ENCODE measurements at places on chromosomes 3 and 15.

DNA sequence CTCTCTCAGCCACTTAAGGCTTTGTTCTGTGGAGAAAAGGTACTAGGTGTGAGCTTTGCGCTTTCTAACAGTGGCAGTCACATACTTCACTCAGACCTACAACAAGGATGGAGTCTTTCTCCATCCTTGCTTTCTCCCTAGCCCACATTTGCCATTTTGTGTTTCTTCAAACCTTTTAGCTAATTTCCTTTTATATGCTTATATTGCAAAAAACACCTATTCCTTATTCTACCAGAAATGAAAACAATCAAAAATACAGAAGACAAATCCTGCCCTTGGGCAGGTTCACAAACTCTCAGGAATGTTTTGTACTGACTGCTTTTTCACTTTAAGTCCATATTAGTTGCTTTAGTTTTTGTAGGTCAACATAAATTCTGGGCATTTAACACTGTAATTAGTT lies 914.2 kb downstream of the SQOR start:
- DNase-seq, result no peak

DNA sequence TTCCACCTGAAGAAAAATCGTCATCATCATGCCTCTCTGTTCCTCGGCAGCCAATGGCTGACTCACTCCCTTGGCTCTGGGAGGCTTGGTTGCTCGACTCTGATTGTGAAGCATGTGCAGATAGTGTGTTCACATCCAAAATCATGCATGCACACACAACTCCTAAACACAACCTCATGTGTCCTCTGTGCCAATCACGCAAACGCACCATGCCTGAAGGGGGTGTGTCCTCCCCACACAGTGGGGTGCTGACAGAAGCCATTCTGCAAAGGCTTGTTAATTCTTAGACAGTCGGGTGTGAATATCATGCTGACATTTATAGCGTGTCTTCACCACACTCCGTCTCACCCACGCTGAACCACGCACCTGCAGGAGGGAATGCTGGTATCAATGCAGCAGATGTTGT lies 11.4 kb upstream of the CCDC174 start:
- peak; percentile 57 for DNase-seq

GRCh38 chr3:195746346-195746745 lies 25.6 kb downstream of the MUC20 start:
- no peak for DNase-seq

- DNase-seq, result no peak
These were observed 7.3 kb downstream of the CCDC33 start for GRCh38 chr15:74243431-74243830.
